ENCODE measurements at places on chromosomes 1 and 21.

GRCh38 chr21:34713621-34714020 lies 44.8 kb downstream of the CLIC6 start:
- no peak for DNase-seq

- no peak for DNase-seq
Measured at GRCh38 chr21:14592296-14593000, 46.3 kb upstream of the SAMSN1 start.

DNA sequence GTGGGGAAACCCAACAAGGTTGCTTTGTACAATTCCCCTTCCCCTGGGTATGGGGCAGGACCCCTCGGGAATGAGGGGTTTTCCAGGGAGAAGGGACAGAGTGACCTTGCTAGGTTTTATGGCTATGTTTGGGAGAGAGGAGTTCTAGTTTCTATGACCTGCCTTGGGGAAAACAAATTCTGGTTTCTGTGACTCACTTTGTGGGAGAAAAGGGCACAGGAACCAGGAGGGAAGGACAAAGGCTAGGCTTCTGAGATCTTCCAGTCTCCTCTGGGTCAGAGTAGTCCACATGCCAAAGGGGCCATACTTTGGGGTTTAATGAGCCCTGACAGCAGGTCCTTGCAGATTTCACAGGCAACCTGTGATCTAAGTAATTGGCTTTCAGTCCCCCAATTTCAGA lies 5.5 kb upstream of the PTGER3 start:
- DNase-seq = no peak

- DNase-seq = no peak
Measured at GRCh38 chr1:96596226-96596922, 125.2 kb upstream of the PTBP2 start.

- DNase-seq = no peak
Measured at GRCh38 chr1:150985179-150985825, 3.2 kb downstream of the ANXA9 start.

DNA sequence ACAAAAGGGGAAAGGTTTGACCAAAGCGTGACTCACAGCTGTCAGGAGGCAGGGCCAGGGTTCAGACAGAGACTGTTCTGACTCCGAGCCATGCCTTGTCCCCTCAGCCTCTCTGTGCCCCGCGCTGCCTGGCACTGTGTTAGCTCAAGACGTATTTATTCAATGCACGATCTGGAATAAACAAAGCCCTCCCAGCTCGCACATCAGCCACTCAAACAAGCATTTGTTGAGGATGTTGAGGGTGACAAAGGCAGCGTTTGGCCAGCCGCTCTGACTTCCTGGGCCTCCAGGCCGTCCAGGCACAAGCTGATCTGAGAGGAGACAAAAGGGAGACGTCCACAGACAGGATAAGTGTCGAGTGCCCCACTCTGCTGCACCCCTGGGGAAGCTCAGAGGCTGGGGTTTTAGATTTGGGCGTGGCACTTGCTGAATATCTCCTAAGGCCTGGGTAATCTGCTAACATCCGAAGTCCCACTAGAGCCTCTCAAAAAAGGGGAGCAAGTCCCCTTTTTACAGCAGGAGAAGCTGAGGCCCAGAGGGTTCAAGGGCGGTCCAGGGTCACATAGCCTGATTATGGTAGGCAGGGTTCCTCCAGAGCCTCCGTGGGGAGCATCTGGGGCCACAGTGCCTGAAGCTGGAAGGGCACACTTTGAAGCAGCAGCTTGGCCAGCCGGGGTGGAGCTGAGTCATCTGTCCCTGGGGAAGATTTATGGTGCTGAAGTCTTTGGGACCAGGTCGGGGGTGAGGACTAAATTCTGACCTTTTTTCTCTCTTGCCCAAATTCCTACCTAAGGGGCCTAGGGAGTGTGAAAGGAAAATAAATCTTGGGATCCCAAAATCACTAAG lies 95.9 kb downstream of the SPSB1 start:
- no peak for DNase-seq
